Naive thymus-derived CD4-positive, alpha-beta T cell (primary cell): ENCODE measurements at places on chromosomes 6 and 20. TPM values are rescaled to one million over a fixed set of nuclear protein-coding genes. Genes with fewer than 3 reads are reported as not detected.

DNA sequence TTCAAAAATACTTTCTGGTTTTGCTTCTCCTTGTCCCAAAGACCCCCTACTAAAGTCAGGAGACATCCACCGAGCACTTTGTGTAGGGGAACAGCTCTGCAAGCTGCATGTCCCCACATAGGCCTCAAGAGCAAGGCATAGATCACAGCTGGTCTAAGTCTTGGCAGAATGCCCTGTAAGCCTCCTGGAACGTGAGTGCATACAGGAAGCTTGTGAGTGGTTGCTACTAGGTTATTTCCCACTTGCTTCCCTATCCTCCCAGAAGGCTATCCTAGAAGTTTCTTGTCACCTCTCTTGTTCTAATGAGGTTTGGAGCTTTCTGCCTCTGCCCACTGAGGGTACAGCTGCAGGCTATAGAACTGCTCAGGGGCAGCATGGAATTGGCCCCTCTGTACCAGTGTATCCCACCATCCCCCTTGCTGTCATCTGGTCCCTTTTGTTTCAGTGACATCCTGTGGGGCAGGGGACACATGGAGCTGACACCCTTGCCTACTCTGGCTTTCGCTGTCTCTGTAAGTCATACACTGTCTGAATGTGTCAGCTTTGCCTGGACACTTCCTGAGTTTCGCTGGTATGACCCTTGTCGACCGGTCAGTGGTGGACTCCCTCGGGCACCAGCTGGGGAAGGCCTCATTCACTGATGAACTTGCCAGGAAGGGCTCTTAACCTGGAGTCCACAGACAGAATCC lies 35.6 kb upstream of the KCNK16 start:
- DNase-seq, result no peak

GRCh38 chr6:66291905-66292304 lies 584.9 kb upstream of the EYS start:
- DNase-seq, result no peak

Gene TGM3
- total RNA-seq, result not detected in 2 replicates

DNA sequence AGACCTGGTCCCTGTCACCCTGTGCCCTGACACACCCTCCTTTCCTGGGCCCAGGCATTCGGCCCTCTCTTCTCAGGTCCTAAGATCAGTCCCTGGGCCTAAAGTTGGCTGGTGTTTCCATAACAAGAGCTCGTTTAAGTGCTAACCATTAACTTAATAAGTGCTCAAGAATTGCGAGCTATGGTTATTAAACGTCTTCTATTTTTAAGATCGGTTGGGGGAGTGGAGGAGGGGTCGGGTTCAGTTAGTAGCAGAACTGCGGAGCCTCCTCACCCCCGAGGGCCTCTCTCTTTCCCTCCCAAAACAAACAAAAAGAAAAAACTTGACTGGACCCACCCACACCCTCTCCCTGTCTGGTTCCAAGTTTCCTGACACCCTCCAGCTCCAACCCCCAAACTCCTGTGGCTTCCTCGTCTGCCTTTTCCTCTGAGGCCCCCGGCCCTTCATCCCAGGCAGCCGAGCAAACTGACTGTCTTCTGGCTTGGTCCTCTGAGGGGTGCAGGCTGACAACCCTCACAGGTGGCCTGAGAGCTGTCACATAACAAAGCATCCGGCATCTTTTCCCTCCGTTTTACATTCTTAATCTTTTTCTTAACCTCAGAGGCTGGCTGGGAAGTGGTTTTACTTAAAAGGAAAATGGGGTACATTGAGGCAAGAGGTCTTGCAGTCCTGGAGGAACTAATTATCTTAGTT lies 2.0 kb downstream of the STK35 start:
- peak; percentile 3 for DNase-seq

- peak; percentile 78 for DNase-seq
These were observed 68.3 kb downstream of the ADTRP start for GRCh38 chr6:11710311-11710761.

DNA sequence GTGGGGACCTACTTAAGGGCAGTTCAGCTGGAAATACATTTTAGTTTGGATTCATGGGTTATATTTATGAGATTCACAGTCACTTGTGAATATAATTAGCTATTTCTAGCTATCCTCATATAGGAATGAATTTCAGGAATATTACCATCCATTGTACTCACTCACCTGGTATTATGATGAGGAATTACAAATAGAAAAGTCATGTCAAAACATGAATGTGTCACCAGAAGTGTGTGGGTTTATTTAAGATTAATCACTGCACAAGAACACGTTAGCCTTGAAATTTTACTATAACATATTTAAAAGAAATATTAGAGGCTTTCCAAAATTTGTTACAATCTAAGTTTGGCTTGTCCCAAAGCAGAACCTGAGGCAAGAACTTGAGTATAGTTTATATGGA lies 510.5 kb downstream of the PHF3 start:
- no peak for DNase-seq

Gene MROH8
- total RNA-seq, result 1.9 TPM

Gene NRM
- 3.1 TPM for total RNA-seq
